ENCODE measurements at places on chromosomes 5 and 9.

DNA sequence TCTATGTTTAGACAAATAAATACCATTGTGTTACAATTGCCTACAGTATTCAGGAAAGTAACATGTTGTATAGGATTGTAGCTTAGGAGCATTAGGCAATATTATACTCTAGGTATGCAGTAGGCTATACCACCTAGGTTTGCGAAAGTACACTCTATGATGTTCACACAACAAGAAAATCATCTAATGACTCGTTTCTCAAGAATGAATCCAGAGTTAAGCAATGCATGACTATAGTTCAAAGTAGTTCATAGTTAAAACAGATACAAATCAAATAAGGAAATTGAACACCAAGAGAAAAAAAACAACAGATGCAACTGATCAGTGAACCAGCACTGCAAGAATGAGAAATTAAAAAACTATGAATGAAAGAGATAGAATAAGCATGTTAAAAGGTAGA lies 27.6 kb upstream of the ABLIM3 start:
- no peak for DNase-seq

GRCh38 chr9:37953775-37954437 lies 50.0 kb upstream of the SLC25A51 start:
- DNase-seq = peak; percentile 80

- no peak for DNase-seq
Measured at GRCh38 chr5:145946112-145946861, 9.9 kb downstream of the SH3RF2 start.

- DNase-seq = no peak
Measured at GRCh38 chr5:18740301-18740700, 1106.0 kb downstream of the TAF11L14 start.

DNA sequence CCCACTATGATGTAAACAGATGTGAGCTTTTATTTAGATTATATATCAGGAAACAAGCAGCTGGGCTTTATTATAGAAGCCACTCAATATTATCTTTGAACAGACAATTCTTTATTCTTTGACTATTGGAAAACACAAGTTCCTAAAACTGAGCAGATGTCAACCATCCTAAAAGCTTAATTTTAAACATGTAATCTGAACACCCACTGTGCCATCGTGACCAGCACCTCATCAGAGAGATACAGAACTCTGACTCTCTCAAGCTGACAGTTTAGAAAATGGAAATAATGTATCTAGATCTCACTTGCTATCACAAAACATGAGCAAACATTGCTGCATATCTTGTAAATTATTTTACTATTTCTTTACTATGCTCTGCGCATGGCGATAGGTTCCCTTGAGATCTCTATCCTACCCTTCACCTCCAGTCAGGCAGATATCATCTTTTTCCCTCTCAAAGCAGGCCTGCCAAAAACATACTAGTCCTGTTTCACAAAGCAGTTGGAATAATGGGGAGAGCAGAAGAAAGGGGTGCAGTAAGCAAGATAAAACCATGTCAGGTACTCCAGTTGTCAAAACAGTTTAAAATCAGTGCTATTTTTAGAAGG lies 151.0 kb downstream of the KIAA0825 start:
- no peak for DNase-seq

GRCh38 chr5:73218552-73219171 lies 45.7 kb downstream of the TMEM174 start:
- no peak for DNase-seq

- no peak for DNase-seq
Measured at GRCh38 chr9:1319436-1319835, 269.3 kb downstream of the DMRT2 start.

DNA sequence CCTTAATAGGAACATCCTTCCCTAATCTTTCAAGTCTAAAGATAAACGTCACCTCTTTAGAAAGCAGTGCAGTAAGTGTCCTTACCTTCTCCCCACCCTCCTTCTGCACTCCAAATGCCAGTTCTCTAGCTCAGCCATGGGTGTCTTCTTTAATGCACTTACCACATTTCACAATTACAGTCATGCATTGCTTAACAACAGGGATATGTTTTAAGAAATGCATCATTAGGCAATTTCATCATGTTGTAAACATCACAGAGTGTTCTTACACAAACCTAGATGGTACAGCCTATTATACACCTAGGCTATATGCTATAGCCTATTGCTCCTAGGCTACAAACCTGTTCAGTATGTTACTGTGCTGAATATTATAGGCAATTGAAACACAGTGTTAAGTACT lies 91.2 kb downstream of the RFX3 start:
- peak; percentile 37 for DNase-seq
